Stimulated activated effector memory CD8-positive, alpha-beta T cell treated with anti-CD3 and anti-CD28 coated beads, Interleukin-12 subunit alpha, Interleukin-12 subunit beta, amount 100 ng/mL, for 72 hours (primary cell): ENCODE measurements at places on chromosomes 5 and 9.

GRCh38 chr9:5688109-5688508 is 59.2 kb downstream of the RIC1 start:
- DNase-seq = no peak

- DNase-seq = no peak
Observed at GRCh38 chr9:27005491-27005890, at the start of gene LRRC19. TSS of gene LRRC19 (minus strand) at chr9:27005672. CDS start at chr9:26999694, 5,978 bp downstream.

DNA sequence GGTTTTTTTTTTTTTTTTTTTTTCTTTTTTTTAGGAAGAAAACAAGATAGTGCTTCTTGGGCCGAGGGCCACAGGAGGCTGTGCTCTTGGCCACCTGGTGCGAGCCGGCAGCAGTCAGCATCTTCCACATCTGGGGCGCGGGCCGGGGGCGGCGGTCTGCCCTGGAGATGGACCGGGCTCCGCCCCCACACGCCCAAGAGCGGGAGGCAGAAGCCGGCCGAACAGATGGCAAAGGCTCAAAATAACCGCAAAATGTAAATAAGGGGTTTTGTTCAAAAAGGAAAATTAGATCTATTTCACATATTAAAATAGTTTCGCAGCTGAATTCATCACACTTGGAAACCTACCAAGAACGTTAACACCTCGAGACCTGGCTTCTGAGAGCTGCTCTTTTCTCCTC is 51.5 kb upstream of the UBAC1 start:
- DNase-seq = no peak

GRCh38 chr5:168408561-168409305 is 77.5 kb upstream of the RARS1 start:
- DNase-seq = no peak

DNA sequence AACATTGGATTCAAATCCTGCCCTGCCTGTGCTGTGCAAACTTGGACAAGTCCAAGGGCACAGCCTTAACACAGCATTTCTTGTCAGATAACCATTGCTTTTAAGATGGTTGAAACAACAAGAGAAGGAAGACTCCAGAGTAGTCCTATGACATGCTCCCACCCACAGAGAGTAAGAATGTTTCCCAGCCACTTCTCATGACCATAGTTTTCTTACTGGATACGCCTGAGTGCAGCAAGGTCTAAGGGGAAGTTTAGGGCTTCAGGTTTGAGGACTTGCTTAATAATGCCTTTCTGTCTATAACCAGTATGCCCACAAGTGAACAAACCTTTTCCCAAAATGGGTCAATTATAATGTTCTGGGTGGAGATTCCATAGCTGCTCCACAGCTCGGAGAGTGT is 126.4 kb downstream of the SLF1 start:
- no peak for DNase-seq

- no peak for DNase-seq
Observed at GRCh38 chr5:32331217-32331934, 18.6 kb upstream of the MTMR12 start.

GRCh38 chr5:72488756-72489155 is 18.5 kb downstream of the ZNF366 start:
- no peak for DNase-seq

DNA sequence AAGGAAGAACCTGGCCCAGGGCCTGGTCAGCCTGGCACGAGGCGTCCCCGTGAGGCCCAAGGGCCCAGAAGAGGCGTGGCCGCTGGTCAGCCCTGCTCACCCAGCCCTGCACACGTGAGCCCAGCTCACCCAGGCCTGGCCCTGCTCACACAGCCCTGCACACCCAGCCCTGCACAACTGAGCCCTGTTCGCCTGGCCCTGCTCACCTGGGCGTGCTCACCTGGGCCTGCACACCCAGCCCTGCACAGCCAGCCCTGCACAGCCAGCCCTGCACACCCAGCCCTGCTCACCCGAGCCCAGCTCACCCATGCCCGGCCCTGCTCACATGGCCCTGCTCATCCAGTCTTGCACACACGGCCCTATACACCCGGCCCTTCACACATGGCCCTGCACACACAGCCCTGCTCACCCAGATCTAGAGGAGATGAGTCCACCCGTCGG is 2.1 kb downstream of the ZDHHC11 start:
- DNase-seq = no peak
